ENCODE measurements at places on chromosomes 1 and 21.

- DNase-seq: no peak
Measured at GRCh38 chr1:206506405-206507283, 687 bp upstream of the RASSF5 start.

DNA sequence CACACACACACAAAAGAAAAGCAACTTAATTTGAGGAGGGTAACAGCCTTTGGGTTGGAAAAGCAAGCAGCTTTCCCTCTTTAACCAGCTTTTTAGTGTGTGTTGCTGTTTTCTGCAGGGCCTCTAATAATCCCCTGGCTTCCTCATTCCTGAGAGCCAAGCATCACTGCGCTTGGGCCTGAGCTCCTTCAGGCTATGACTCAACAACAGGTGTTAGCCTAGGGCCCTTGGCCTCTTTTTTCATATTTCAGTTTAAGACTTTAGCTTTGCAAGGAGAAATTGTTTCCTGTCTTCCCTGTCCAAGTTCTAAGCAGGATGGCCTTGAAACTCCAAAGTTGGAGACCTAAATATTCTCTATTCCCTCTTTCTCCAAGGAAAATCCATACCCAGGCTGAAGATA is 26.2 kb upstream of the SNX27 start:
- no peak for DNase-seq

- no peak for DNase-seq
Measured at GRCh38 chr1:231318568-231318967, 19.1 kb downstream of the EXOC8 start.

- DNase-seq: no peak
Measured at GRCh38 chr1:15513192-15513591, 10.8 kb downstream of the CASP9 start.

DNA sequence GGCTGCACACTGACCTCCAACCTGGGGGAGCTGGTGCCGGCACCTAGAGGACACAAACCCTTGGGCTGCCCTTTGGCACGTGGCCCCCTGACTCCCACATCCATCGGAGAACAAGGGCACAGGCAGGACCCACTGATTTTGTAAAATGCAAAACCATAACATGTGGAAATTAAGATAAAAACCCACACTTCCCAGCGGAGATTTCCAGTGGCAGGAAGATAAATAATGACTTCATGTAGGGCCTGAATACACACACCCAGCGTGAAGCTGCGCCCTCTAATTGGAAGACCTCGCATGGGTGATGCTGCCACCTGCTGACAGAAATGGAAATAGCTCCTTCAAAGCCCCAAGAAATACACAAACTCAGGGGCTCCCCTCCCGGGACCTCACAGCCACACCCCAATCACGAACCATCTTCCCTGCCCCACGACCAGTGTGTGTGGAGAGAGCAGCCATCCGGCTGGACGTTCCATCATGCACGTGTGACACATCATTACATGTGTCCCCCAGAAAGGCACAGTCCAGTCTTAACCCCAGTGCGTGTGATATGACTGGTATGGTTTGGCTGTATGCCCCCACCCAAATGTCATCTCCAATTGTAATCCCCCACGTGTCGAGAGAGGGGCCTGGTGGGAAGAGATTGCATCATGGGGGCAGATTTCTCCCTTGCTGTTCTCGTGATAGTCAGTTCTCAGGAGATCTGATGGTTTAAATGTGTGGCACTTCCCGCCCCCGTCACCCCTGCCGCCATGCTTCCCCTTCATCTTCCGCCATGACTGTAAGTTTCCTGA is 5.7 kb upstream of the TPRG1L start:
- peak; percentile 68 for DNase-seq

DNA sequence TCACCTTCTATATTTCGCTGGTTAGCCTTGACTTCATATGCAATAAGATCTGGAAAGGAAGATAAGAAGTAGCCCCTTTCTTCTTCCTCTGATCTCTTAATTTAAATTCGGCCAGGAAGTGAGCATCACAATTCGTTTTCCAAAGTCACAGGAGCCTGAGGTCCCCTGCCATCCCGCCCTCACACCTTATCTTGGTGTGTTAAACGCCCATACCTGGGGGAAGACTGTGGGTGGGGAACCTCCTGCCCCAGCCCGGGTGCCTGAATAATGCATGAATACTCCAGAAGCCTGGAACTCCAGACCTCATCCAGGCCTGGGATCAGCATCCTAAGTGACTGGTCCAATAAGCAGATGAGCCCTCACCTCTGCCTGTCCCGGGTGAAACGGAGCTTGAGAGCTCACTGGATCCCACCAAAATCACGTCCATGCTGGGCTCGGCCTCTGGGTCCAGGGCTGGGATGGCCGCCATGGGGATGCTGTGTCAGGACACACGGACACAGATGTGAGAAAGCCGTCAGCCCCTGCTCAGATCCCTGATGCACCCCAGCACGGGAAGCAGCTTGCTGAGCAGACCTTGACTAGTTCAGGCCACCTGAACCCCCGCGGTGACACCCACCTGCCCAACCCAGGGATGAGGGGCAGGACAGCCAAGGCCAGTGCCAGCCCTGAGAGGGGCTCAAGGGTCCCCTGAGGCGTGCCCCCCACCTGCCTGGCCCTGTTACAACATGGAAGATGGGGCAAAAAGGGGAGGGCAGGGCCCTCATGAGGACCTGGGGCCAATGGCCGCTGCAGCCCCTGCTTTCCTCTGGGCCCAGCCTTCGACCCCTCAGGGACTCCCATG is 686 bp downstream of the DNMT3L start:
- no peak for DNase-seq
